Uterus (tissue), 4 donors: ENCODE measurements at places on chromosomes 2 and 18. TPM values are rescaled to one million over a fixed set of nuclear protein-coding genes. Genes with fewer than 3 reads are reported as not detected.
A peak's percentile ranks its signal among the peaks of the same experiment; 100 is the strongest.

- no peak for DNase-seq
These were observed 230.8 kb upstream of the LINC00305 start for GRCh38 chr18:64379662-64380061.

DNA sequence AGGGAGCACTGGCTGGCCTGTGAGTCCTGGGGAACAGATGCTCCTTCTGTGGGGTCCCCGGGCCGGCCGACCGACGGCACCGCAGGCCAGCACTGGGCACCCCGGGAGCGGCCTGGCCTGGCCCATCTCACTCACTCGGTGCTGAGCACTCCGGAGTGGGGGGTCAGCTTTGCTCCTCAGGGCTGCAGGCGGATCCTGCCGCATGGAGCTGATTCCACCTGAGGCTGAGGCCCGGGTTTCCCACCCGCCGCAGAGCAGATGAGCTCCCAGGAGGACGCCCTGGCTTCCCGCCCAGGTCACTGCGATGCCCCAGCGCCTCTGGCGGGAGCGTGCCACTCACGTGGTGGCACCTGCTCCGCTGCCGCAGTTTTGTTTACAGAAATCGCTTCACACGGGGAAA lies 418.6 kb downstream of the GALR1 start:
- no peak for DNase-seq

GRCh38 chr2:239834143-239834542 lies 191.0 kb downstream of the NDUFA10 start:
- no peak for DNase-seq

GRCh38 chr2:183542606-183543005 lies 418.4 kb downstream of the NUP35 start:
- no peak for DNase-seq

DNA sequence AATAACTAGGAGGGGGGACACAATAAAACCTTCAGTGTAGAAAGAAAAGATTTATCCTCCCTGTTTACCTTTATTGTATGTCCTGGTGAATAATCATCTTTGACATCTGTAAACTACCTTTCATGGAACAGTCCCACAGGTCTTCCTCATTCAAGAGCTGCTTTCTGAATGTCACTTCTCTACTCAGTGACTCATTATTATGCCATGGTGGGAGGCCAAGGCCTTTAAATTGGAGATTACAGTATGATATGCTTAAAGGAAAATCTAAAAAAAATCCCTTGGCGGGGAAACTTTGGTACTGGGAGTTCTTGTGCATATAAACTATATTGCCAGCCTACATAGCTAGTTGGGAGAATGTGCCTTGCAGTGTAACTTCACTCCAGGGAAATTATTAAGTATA lies 713.0 kb downstream of the TDRD15 start:
- DNase-seq: no peak

- DNase-seq: peak; percentile 29
These were observed 758 bp downstream of the SCLY start for GRCh38 chr2:238061315-238062202.

GRCh38 chr18:12102136-12102842 lies 8.6 kb downstream of the ANKRD62 start:
- no peak for DNase-seq

DNA sequence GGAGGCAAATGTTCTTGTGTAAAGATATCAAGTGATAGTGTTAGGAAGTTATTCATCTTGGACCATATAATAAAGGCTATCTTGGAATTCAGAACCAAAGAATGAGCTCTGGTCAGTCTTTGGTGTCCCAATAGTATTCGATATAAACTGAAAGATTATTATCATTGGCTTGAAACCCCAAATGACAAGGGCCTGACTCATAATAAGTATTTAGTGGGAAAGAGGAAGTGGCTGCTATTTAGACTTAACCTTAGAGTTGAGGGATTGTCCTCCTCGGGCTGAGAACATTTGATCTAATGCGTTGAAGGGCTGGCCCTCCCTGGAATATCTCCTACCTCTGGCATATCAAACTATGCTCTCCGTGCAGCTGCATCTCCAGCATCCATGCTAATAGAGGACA lies 67.5 kb downstream of the CDH20 start:
- no peak for DNase-seq

DNA sequence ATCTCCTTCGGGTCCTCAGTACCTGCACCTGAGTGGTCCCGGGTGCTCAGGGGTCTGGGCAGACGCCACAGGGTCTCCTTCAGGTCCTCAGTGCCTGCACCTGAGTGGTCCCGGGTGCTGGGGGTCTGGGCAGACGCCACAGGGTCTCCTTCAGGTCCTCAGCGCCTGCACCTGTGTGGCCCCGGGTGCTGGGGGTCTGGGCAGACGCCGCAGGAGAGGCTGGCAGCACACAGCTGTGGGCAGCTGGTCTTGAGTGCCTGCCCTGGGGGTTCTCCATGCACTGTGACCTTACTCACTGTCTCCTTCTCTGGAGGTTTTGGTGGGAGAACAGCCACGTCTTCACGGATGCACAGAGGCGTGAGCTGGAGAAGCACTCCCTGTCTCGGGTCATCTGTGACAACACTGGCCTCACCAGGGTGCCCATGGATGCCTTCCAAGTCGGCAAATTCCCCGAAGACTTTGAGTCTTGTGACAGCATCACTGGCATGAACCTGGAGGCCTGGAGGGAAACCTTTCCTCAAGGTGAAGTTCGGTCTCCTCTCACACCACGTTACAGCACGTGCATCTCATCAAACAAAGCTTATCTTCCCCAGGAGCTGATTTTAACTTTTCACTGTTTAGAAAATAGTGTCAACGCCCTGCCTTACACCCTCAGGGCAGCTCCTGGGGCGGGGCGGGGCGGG lies 82.6 kb downstream of the TPO start:
- no peak for DNase-seq

- DNase-seq: no peak
These were observed 66.5 kb downstream of the EPG5 start for GRCh38 chr18:45900623-45901022.

GRCh38 chr18:62811674-62812073 lies 96.3 kb downstream of the PHLPP1 start:
- no peak for DNase-seq

DNA sequence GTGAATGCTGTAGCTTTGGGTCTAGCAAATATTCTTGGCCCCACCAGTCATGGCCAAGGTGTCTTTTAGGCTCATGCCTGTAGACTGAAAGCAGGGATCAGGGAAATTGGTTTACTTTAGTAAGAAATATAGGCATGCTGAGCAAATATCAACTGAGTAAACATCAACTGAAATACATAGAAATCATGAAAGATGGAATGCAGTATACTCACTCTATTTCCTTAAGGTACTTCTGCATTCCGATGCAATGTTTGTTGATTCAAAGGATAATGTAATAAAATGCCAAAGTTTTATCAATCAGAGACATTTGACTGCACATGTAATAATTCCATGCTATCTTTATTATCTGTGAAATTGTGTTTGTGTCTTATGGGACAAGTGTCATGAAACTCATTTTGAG lies 19.6 kb upstream of the IL1R1 start:
- DNase-seq: no peak

- DNase-seq: no peak
These were observed 245.2 kb upstream of the REG3G start for GRCh38 chr2:78780256-78780655.

DNA sequence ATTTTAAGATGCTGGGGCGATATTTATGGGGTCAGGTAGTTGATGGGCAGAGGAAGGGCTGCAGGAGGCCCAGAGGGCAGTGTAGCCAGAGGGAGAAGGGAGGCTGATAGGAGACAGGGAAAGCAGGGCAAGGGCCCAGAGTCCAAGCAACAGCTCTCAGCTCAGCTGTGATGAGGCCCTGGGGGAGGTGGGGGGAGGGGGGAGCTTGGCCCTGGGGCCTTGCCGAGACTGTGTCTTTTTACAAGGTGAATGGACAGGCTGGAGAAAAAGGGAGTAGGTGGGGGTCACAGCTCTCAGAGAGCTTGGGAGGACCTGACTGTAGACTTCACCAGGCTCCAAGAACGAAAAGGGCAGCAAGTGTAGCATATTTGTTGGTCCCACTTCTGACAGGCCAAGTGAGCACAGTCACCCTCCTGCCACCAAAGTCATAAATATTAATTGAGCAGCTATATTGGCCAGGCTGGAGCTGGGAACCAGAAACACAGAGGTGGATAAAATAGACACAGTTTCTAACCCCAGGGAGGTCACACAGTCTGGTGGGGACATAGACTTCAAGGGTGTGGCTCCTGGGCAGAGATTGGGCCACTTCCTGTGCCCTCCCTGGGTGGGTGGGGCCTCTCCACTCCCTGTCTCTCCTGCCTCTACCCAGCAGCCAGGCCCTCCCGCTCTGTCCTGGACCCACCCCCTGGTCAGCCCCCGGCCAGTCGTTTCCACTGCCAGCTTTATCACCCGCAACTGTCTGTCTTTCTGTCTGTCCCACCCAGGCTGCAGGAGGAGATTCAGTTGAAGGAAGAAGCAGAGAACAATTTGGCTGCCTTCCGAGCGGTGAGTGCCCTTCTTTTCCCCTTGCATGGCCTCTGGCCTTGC lies 1.4 kb downstream of the DES start:
- DNase-seq: no peak

GRCh38 chr2:220703279-220703678 lies 868.8 kb downstream of the EPHA4 start:
- no peak for DNase-seq

GRCh38 chr2:149331023-149331400 lies 625 bp downstream of the LYPD6 start:
- no peak for DNase-seq

- DNase-seq: no peak
These were observed 24.0 kb upstream of the TEX261 start for GRCh38 chr2:71018625-71019024.

DNA sequence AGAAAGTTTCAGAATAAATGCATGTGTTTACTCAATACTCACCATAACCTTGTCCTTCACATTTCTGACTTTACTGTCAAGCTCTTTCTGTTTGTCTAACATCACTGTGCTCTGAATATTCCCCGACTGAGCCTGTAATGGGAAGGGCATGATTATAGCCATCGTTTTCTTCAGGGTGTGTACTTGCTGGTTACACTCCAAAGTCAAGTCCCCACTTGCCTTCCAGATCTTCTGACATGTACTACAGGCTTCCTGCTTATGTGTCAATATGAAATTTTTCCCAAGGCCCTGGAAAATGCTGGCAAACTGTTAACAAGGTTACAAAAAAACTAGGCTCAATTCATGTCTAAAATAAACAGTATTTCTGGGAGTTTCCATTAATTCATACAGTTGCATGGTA lies 12.9 kb downstream of the STAT1 start:
- no peak for DNase-seq

DNA sequence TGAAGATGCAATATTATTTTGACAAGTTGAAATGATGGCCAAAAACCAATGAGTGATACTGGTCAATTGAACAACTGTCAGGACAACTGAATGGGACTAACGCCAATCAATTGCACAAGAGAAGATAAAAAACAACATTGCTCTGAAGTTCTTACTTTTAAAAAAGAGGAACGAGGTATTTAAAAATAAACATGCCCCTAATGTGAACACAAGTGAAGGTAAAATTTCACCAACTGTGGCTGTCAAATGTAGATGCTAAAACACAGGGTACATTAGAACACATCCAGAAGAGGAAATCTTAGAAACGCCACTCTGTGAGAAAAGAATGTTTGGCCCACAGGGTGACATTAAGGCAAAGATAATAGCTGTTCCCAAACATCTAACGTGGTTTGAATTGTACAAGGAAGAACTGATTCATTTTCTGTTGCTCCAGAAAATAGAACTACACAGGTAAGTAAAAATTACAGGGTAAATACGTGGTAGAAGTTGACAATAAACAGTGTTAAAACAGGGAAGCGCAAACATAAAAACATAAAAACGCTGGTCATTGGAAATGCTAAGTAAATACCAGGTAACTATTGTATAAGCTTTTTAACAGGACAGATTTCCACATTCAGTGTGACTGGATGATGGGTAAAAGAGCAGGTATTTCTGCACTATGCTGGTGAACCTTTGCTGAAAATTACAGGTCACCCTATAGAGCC lies 20.3 kb downstream of the LONRF2 start:
- DNase-seq: no peak

DNA sequence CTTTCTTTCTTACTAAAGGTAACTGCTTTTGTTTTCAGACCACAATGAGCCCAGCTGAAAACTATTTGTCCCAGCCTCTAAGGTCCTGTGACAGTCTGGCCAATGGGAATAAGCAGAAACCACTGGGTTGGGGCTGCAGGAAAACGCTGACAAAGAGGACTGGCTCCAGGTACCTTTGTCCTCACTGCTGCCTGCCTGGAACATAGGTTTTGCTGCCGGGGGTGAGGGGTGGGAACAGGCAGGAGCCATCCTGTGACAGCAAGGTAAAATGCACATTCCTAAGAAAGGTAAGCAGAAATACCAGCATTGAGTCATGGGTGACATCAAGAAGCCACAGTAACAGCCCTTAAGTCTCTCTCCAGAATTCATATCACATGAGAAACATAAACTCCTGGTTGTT lies 21.6 kb downstream of the PTPN2 start:
- DNase-seq: no peak

- DNase-seq: no peak
These were observed 31.5 kb downstream of the MRPL33 start for GRCh38 chr2:27803046-27803445.

GRCh38 chr2:127661949-127662510 lies 13.3 kb downstream of the LIMS2 start:
- peak; percentile 14 for DNase-seq

DNA sequence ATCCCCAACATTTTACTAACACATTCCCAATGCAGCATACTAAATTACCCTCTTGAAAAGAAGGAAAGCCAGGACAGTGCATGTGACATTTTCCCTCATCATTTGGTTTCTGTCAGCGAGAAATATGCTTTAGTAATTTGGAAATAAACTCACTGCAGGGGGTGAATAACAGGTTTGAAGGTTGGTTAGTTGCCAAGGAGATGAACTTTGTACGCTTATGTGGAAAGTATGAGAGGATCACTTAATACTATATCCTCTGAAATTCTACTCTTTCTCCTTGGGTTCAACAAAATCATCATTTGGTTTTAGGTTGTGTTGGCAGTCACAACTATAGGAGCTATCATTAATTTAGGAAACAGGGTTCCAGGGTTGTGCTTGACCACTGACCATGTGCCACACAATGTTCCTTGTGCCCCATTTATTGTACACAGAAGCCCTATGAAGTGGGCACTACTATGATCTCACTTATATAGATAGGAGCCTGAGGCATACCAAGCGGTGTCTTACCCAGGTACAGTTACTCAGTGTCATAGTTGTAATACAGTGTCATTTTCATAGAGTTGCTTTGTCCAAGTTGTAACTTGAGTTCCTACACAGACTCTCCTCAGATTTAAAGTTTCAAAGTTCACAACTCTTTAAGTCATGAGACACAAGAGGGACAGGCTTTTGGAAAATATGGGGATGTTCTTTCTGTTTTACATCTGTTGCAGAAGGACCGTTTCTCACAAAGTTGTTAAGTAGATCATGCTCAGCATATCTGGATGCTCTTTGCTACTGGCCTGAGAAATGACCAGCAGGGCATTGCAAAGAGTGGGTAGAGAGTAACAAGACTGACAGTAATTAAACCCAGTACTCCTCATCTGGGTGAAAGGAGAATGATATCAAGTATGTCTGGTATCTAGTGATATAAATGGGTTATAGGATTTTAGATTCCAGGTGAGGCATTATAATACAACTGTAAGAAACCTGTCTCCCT lies 91.8 kb downstream of the MAP4K4 start:
- no peak for DNase-seq

Gene MC4R
- not detected for total RNA-seq

Gene TUBA4B
- not detected for total RNA-seq

Gene LRATD1
- total RNA-seq: 5.1 TPM

Gene CYTIP
- total RNA-seq: 2.6 TPM

Gene CAPN14
- total RNA-seq: under 0.01 TPM
